ENCODE measurements at places on chromosomes 1 and 21.

- no peak for DNase-seq
These were observed 38.2 kb upstream of the PLA2G5 start for GRCh38 chr1:20031836-20032235.

DNA sequence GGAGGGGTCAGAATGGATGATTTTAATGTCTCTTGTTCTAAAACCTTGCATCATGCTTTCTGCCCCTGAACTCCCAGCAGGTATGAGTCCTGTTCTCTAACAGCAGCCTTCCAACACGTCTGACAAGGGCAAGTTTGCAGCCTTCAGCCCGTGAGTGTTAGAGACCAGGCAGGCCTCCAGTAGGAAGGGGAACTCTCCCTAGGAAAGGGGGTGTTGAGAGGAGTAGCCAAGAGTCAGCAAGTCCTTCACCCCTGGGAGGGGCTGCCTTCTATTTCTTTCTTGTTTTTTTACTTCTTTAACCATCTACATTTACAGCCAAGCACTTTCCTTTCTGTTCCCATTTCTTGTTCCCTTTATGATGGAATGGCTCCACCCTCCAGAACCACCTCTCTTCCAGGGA is 14.2 kb downstream of the BATF3 start:
- DNase-seq = no peak

DNA sequence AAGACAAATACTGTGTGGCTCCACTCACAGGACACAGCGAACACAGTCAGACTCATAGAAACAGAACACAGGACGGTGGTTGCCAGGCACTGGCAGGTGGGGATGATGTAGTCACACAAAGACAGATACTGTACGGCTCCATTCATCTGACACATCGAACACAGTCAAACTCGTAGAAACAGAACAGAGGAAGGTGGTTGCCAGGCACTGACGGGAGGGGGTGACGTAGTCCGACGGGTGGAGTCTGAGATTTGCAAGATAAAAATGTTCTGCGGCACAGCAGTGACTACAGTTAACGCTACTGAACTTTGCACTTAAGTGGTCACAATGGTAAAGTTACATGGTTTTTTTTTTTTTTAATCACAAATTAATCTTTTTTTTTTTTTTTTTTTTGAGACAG is 18.7 kb downstream of the C21orf58 start:
- no peak for DNase-seq

DNA sequence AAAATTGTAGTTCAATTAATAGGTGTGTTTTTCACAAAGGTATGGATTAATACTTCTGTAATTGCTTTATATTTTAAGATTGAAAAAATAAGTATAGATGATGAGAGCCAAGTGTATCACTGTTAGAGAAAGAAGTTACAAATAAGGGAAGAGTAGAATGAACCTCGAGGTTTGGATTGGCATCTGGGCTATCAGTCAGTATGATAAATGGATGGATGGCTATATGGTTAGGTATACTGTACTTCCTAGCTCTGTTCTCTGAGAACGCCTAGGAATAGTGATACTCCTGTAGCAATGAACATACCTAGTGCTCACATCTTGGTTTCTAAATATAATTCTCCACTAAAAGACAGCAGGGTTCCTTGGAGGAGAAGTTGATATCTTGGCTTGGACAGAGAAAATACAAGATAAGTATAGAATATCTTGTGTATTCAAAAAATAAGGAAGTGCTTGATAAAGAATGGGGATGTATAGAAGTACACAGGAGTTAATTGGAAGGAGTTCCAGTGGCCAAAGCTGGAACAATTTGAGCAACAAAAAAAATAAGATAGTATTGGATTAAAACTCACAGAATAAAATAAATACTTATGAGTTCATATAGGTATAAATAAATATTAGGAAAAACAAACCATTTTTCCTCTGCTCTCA is 12.4 kb downstream of the IPO9 start:
- DNase-seq = no peak

GRCh38 chr1:236108027-236108648 is 34.2 kb upstream of the GPR137B start:
- no peak for DNase-seq

DNA sequence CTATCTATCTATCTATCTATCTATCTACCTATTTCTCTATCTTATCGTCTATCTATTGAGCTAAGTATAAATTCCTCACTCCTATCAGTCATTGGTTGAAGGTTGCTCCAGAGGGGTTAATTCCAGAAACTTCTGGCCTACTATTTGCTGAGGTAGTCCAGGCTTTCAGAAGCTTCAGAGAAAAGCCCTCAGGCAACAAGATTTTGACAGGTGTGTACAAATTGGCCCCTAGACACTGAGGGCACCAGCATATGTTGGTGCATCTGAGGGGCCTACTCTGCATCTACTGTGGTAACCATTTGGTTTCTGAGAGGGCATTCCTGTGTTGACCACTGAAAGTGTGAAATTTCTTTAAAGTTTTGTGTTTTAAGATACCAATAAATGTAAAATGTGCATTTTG is 265.2 kb upstream of the B3GALT2 start:
- DNase-seq = no peak

DNA sequence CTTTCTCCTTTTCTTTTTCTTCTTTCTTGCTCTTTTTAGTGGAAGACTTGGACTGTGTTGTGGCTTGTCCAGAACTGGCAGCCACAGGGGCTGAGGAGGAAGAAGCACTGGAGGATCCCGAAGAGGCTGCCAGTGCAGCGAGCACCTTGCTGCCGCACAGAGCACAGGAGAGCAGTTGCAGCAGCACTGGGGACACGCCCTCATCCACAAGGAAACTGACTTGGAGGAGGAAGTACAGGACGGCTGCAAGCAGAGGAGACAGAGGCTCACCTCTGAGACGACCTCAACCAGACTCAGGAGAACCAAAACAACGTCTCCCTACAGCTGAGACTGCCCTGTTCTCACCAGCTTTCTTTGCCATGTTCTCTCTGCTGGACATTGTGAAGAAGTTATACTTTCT is 88.9 kb downstream of the UBR4 start:
- no peak for DNase-seq
